Stimulated activated CD4-positive, alpha-beta T cell treated with anti-CD3 and anti-CD28 coated beads, Interleukin-1b, Interleukin-23, amount 100 ng/mL, for 1 hour (primary cell): ENCODE measurements at places on chromosomes 12 and 14.

DNA sequence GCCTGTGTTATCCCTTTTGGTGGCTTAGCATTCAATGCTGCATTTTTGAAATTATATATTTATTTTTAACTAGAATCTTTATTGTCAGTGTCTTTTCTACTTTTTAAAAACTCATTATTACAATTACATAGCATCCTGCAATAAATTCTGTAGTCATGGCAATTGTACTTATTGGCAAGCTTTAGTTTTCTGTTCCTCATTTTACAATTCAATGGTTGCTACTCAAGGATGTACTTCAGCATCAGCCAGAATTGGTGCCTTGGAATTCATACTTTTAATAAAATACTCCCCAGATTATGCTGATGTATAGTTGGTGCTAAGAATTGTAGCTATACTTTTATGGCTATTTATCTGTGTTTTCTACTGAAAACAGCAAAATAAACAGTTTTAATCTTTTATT lies 1756.8 kb upstream of the SEL1L start:
- no peak for DNase-seq

DNA sequence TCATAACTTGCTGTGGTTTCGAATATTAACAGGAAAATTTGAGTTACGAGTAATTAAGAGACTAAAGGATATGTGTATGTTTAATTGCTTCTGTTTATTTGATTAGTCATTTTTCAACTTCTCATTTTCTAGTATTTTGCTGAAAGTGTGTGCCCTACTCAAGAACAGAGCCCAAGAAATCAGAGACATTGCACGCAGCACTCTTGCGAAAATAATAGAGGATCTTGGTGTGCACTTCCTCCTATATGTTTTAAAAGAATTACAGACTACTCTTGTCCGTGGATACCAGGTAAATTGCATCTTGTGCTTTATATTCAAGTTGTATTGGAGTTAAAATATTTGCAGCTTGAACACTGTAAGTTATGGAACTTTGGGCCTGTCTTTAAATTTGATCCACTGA lies 50.8 kb downstream of the ARL1 start:
- no peak for DNase-seq

GRCh38 chr12:82952946-82953345 lies 266.2 kb downstream of the TMTC2 start:
- no peak for DNase-seq

GRCh38 chr14:100803226-100803625 lies 22.7 kb upstream of the MEG3 start:
- no peak for DNase-seq
